ENCODE measurements at places on chromosomes 6 and 20.
A peak's percentile ranks its signal among the peaks of the same experiment; 100 is the strongest.

GRCh38 chr20:14583413-14583812, 246.0 kb upstream of the FLRT3 start:
- DNase-seq = peak; percentile 14

DNA sequence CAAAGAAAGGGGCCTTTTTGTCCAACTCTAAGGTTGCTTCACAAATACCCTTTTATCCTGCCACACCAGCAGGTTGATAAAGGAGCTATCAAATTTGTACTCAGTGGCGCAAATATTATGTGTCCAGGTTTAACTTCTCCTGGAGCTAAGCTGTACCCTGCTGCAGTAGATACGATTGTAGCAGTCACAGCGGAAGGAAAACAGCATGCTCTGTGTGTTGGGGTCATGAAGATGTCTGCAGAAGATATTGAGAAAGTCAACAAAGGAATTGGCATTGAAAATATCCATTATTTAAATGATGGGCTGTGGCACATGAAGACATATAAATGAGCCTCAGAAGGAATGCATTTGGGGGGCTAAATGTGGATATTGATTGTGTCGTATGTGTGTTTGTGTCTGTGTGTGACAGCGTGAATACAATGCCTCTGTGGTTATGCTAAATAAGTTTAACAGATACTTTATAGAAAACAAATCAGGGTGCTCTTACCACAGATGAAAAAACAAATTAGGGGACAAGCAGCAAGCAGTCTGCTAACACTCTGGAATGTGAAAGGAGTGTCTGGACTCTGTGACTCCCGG, 33.6 kb downstream of the HM13 start:
- DNase-seq = no peak

- DNase-seq = peak; percentile 17
These were observed 22.6 kb upstream of the HLA-DQB2 start for GRCh38 chr6:32785781-32786533.

DNA sequence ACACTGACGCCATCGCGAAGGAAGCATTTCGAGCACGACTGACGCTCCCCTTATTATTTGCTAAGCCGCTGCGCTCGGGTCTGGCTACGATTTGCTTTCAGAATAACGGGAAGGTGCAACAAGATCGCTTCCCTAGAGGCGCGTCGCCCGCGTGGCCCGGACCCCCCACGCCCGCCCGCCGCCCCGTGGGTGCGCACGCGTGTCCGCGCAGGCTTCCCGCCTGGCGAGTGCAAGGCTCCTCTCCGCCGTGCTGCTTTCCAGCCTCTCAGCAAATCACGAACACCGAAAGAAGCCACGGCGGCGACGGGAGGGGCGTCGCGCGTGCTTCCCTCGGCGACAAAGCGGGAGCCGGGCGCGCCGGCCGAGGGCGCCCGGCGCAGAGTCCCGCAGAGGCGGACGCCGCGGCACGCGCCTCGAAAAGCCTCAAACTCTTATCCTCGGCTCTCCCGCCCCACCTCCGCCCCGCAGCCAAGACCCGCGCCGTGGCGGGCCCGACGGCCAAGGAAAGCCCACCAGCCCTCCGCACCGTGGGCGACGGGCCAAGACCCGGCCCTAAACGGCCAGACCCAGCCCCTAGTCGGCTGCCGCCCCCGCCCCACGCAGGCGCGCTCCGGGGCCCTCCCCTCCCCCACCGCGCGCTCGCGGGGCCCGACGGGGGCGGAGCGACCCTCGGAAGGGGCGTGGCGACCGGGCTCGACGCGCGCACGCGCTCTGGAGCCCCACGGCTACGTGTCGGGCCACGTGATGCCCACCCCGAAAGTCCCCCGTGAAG, 987 bp upstream of the QKI start:
- DNase-seq = peak; percentile 73

DNA sequence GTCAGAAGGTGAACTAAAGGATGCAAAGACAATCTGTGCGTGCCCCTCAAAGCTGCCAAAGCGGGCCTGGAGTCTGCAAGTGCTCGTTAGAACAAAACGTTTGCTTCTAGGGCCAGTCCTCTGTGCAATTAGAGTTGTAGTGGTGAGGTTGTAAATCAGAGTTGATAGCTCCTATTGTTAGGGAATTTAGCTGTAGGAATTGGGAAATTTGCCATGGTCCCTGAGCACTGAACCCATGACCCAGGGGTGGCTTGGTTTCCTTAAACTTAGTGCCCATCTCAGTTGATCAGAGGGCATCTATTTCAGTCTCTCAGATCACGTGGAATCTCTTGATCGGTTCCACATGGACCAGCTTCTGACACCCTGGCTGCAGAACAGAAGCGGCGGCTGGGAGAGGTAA, 18.8 kb upstream of the RPS6KA2 start:
- DNase-seq = no peak

DNA sequence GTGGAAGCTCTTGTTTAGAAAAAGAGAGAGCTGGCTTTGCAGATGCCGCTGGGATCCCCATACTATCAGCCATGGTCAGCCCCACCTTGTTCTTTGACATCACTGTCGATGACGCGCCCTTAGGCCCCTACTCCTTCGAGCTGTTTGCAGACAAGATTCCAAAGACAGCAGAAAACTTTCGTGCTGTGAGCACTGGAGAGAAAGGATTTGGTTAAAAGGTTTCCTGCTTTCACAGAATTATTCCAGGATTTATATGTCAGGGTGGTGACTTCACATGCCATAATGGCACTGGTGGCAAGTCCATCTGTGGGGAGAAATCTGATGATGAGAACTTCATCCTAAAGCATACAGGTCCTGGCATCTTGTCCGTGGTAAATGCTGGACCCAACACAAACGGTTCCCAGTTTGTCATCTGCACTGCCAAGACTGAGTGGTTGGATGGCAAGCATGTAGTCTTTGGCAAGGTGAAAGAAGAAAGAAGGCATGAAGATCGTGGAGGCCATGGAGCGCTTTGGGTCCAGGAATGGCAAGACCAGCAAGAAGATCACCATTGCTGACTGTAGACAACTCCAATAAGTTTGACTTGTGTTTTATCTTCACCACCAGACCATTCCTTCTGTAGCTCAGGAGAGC, 2.4 kb upstream of the BLCAP start:
- no peak for DNase-seq

GRCh38 chr6:111748231-111748647, 125.0 kb downstream of the FYN start:
- no peak for DNase-seq

DNA sequence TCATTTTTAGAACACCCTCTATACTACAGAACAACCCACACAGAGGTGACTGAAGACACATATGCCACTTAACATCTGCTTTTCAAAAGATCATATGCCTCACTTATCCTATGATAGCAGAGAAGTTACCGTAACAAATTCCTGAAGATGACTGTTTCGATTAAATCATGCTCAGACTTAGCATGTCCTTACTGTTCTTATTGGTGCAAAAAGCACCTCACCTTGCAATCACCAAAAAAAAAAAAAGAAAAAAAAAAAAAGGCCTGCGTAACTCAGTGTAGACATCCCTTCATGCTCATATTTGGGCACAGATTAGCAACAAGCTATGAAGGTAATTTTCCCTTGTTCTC, 17.7 kb upstream of the DST start:
- DNase-seq = no peak

- DNase-seq = no peak
These were observed 20.0 kb downstream of the SAMD3 start for GRCh38 chr6:130202782-130203181.

DNA sequence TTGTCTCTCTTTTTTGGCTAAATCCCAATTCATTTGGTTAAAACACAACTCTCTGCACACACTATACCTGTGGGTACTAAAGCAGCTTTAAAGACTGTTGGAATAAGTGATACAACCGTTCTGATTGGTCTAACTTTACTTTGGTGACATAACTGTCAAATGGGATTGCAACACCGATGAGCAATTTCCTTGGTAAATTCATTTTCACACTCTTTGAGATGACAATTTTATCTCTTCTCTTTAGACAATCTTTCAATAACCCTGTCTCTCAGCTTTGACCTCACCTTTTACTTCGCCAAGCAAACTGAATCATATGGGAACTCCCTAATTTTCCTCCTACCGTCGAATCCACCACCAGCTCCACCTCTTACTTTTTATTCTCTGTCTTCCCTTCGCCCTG, 60.8 kb downstream of the ECT2L start:
- DNase-seq = no peak

- no peak for DNase-seq
These were observed 79.2 kb downstream of the UNC5CL start for GRCh38 chr6:40959781-40960327.

GRCh38 chr6:163162874-163163213, 251.7 kb upstream of the QKI start:
- DNase-seq = no peak

DNA sequence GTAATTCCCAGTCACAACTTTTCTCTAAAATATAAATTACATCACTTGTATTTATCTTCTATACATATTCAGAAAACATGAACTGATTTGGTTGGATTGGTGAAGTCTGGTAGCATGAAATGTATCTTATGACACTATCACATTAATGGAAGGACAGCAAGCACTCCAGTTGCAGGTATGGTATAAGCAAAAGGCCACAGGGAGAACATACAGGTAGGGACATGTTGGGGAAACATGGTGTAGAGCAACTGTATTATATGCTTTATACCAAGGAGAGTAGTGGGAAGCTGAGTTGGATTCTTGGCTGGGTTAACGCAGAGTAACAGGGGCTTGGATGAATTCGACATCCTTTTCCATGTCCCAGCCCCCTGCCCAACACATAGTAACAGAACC, 1.4 kb upstream of the VARS1 start:
- DNase-seq = no peak

- DNase-seq = no peak
These were observed 3.8 kb downstream of the BCAS4 start for GRCh38 chr20:50798650-50799049.

DNA sequence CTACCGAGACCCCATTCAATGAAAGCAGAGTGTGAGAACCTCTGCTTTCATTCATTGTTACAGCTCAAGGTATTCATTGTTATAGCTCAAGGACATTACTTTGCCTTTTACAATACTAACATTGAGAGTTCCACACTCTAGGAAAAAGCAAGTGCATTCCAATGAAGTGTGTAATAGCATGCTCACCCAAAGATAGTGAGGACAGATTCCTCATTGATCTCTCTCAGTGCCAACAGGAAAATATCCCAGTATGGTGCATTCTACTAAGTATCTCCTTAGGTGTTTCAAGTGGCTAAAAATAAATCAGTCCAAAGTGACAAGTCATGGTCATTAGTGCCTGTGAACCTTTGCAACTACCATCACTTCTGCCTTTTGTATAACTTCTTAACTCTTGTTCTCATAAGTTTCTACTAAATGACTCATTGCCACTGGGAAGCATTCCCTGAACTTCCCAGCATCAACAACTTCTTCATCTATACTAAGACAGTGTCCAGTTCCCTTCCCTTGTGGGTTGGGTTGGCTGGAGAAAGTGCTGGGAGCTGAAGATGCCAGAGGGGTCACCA, 140.7 kb upstream of the STXBP5 start:
- no peak for DNase-seq

All from NCI-H345 (cell line).